Smooth muscle cell of bladder (primary cell): ENCODE measurements at places on chromosomes 11 and 22. TPM values are rescaled to one million over a fixed set of nuclear protein-coding genes. Genes with fewer than 3 reads are reported as not detected.

Gene NELL1
- not detected in 2 replicates for total RNA-seq

Gene MPZL3
- total RNA-seq: 0.28 TPM in 2 replicates

Gene ARHGAP42
- 8.2 and 10.5 TPM in 2 replicates for total RNA-seq

Gene ZNHIT2
- total RNA-seq: 6.3 and 7.5 TPM in 2 replicates

Gene SYCE3
- total RNA-seq: 0.37 and 0.85 TPM in 2 replicates

Gene PGR
- total RNA-seq: under 0.01 TPM in 2 replicates

Gene SGSM1
- 0.09 and 0.14 TPM in 2 replicates for total RNA-seq
